NCI-H345 (cell line): ENCODE measurements at places on chromosomes 13 and 19.

- no peak for DNase-seq
Observed at GRCh38 chr19:6381030-6381750, 5.5 kb upstream of the PSPN start.

- DNase-seq, result no peak
Observed at GRCh38 chr13:40922437-40923040, 96.6 kb downstream of the ELF1 start.

- DNase-seq, result no peak
Observed at GRCh38 chr19:12779162-12779993, 4.0 kb upstream of the HOOK2 start.

GRCh38 chr13:99264051-99264450, 5.9 kb upstream of the GPR18 start:
- DNase-seq, result no peak

DNA sequence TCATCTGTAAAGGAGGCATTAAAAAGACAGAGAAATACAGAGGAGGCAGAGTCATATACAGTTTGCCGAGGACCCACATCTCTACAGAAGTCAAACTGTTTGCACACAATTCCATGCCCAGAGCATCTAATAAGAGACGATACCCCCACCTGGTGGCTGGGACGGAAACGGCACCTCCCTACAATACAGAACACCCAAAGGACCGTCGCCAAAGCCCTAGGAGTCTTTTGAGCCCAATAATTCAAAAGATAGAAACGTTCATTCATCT, 703 bp upstream of the PLEKHG2 start:
- DNase-seq, result peak; percentile 96

- DNase-seq, result peak; percentile 80
Observed at GRCh38 chr13:113562085-113562749, 22.3 kb upstream of the TFDP1 start.

GRCh38 chr19:3609779-3610719, 3.4 kb upstream of the TBXA2R start:
- no peak for DNase-seq

GRCh38 chr13:113788413-113789135, 29.5 kb downstream of the TMEM255B start:
- no peak for DNase-seq

GRCh38 chr19:42021185-42021584, 27.2 kb upstream of the ATP1A3 start:
- DNase-seq, result no peak

DNA sequence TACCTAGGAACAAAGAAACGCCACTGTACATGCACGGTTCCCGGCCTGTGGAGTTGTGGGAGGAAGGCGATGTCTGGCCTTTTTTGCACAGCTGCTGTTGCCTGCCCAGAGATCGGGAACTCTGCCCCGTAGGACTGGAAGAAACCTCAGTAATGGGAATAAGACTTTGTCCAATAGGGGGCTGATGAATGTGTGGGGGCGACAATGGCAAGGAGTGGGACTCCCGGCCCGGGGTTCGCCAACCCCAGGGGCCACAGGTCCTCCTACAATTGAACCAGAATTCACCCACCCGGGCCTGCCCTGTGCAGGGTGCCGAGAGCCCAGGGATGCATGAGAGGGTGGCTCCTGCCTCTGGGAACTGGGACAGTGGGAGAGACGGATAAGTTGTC, 2.0 kb upstream of the CEBPA start:
- no peak for DNase-seq

DNA sequence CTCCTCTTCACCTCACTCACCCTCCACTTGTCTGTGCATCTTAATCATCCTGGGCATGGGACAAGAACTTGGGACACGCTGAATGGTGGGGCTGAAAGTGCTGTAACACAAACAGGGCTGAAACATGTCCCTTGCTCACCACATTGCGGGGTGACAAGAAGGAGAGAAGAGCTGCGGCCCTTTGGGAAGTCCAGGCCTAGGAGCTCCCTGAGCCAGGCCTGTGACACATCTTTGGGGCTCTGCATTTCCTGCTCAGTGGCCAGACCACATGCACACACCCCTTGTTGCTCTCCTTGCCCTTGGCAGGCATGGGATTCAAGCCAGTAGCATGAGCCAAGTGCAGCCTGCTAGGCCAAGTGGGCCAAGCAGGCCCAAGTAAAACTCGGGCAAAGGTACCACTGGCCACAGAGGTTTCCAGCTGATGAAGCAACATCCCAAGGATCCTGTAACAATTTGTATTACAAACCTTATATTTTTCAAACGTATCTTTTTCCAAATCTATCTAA, 1384.3 kb upstream of the PCDH20 start:
- no peak for DNase-seq

- no peak for DNase-seq
Observed at GRCh38 chr19:29067831-29068230, 145.1 kb downstream of the UQCRFS1 start.

DNA sequence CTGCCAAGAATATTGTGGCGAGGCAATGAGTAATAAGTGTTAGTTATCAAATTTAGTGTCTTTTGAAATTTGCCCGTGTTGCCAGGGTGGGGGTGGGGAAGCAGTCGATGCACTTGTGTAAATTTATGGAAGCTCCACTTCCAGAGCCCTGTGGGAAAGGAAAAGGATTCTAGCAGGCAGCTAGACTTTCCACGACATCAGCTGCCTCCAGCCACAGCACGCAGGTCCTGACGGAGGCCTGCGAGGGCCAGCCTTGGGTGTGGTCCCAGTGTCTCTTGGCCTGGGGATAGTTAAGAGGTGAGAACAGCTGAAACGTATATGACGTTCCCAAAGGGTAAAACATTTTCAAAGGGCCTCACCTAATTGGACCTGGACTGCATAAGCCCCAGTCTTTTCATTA, 433.0 kb downstream of the TSHZ3 start:
- no peak for DNase-seq

DNA sequence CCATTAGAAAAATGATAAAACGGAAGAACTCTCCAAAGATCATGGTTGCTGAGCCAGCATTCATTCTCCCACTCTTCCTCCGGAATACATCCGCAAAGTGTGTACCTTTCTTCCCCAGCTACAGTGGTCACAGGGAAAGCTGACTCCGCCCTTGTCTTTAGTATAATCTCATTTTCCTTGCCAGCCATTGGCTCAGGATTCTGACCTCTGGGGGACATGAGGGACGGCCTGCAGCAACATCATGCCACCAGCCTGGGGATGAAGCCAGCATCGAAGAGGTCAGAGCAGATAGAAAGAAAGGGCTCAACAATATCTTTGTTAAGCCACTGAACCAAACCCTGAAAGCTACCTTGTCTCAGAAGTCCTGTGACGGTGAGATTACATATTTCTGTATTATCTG, 46.3 kb upstream of the TPP2 start:
- no peak for DNase-seq

GRCh38 chr13:88026241-88026640, 355.1 kb downstream of the SLITRK5 start:
- no peak for DNase-seq

DNA sequence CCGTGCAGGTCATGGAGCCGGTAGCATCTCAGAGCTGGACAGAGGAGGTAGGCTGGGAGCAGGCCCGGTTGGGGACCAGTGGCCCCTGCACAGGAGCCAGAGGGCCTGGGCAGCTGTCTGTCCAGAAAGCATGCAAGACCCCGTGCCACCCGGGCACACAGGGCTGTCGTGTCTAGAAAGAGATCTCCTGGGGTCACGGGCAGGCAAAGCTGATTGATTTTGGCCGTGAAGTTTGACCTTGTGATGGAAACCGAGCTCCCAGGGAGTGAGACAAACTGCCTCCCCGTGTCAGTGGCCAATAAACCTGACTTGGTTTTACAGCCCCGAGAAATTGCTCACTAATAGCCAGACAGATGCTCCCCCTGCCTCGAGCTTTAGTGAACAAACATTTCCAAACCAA, 98.8 kb downstream of the KDM4B start:
- no peak for DNase-seq

GRCh38 chr13:111911121-111911720, 155.7 kb upstream of the SOX1 start:
- no peak for DNase-seq

DNA sequence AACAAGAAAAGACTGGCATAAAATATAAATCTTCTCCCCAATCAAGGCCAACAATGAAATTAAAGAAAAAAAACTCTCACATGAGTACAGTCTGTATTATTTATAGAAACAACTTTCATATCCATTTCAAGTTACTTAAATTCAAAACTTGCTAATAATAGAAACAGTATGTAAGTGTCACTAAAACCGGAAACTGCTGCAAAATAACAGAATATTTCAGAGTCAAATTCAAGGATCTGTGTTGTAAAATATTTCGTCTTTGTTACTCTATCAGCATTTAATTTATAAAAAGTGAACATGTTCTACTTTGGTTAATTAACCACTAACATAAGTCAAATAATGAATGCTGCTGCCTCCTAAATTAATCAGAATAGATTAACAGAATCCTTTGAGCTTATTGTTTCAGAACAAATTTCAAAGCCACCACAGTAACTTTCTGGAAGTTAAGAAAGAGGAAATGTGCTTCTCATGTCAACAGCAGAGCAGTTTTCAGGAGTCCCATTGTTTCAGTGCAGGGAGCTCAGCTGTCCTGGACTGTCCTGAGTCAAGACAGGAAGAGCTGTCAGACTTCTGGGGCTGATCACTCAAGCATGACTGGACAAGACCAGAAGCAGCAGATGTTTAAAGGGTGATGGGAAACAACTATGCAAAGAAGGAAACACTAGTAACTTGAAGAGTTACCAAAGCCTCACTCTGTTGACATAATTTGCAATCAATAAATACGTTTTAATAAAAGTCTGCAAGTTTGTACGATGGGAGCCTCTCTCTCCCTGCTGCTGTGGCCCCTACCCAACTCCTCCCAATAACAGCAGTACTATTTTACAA, 76.9 kb downstream of the FOXO1 start:
- DNase-seq, result no peak

- no peak for DNase-seq
Observed at GRCh38 chr13:99548448-99548847, 47.2 kb downstream of the TM9SF2 start.

- DNase-seq, result no peak
Observed at GRCh38 chr19:46328079-46328478, 18.8 kb upstream of the PPP5C start.

DNA sequence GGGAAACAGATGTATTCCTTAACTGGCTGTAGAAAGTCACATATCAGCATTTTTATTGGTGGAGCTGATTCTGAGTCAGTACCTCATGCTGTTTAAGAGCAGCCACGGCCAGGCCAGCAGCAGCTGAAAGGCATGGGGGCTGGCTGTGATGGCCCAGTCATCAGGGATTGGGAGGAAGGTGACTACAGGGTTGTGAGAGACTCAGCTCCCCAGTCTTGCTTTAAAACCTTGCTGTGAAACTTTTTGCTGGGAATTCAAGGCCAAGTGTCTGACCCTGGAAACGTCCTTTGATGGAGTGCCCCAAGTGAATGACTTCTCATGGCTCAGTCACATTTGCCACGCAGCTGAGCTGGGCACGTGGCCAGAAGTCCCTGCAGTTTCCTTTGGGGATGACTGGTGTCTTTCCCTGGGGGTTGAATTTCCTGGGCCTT, 39.1 kb upstream of the RNF113B start:
- DNase-seq, result peak; percentile 43

DNA sequence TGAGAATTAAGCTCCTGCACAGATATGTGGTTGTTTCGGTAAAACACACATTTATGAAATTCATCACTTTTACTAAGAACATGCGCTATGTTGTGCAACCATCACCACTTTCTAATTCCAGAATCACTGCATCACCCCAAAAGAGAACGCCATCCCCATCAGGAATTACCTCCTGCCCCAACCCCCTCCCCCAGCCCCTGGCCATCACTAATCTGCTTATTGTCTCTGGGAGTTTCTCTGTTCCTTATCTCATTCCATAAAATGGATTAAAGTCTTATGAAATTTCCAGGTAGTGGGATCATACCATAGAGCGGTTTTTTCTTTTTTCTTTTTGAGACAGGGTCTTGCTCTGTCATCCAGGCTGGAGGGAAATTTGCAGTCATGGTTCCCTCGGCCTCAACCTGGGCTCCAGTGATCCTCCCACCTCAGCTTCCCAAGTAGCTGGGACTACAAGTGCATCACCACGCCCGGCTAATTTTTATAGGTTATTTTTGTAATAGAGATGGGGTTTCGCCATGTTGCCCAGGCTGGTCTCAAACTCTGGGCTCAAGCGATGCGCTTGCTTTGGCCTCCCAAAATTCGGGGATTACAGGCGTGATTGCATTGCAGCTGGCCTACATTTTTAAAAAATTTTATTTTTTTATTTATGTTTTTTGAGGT, 3.5 kb downstream of the ZSCAN5B start:
- no peak for DNase-seq

DNA sequence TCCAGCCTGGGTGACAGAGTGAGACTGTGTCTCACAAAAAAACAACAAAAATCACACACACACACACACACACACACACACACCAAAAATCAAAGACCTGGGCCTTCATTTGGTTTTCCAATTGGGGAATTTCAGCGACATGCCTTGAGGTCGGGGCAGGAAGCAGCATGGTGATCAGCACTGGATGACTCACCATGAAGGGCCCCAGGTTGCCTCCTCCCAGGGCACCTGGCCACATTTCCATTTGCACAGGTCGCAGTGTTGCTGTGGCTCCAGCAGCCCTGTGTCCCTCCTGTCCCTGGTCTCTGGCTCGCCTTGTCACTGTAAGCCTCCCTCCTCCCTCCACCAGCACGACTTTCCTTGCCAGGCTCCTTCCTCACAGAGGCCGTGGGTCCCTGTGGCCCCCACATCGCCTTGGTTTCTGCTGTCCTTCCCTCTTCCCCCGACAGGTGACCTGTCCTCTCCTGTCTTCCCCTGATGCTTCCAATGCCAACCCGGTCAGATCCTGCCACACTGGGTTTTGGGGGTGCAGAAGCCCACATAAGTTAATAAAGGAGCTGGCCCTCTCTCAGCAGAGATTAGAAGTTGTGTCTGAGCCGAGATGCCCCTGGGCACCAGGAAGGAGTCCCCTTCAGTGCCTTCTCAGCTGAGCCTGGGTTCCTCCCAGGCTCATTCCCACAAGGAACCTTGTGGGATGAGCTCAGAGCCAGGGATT, 66.7 kb downstream of the GPR12 start:
- no peak for DNase-seq

GRCh38 chr13:76683168-76683567, 203.0 kb downstream of the KCTD12 start:
- DNase-seq, result no peak

GRCh38 chr13:107734891-107735625, 480.3 kb downstream of the LIG4 start:
- DNase-seq, result no peak

- no peak for DNase-seq
Observed at GRCh38 chr13:94261163-94261562, 218.3 kb downstream of the DCT start.

- no peak for DNase-seq
Observed at GRCh38 chr19:46733690-46734292, 12.1 kb upstream of the FKRP start.

DNA sequence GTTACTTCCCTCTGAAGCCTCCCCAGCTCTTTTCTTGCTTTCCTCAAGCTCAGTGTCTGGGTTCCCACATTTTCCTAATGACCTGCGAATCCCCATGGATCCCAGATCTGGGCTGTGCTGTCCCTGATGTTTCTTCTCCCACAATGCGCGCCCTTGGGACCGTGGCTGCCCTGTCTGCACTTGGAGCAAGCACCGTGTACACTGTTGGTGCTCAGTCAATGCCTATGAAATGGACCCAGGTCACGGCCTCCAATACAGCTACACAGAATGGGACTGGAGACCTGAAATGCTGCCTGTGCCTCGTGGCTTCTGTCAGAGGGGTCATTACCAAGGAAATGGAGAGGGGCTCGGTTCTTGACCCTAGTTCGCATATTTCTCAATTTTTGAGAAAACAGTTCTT, 160.1 kb upstream of the SOX1 start:
- DNase-seq, result no peak

- no peak for DNase-seq
Observed at GRCh38 chr19:35265126-35265899, 3.4 kb upstream of the USF2 start.

- DNase-seq, result no peak
Observed at GRCh38 chr13:60727140-60727539, 330.1 kb downstream of the TDRD3 start.
